ENCODE measurements at places on chromosomes 12 and 14.

- peak; percentile 57 for DNase-seq
Observed at GRCh38 chr12:76786986-76787385, 23.1 kb downstream of the ZDHHC17 start.

- no peak for DNase-seq
Observed at GRCh38 chr14:74667758-74668157, 45.1 kb downstream of the AREL1 start.

DNA sequence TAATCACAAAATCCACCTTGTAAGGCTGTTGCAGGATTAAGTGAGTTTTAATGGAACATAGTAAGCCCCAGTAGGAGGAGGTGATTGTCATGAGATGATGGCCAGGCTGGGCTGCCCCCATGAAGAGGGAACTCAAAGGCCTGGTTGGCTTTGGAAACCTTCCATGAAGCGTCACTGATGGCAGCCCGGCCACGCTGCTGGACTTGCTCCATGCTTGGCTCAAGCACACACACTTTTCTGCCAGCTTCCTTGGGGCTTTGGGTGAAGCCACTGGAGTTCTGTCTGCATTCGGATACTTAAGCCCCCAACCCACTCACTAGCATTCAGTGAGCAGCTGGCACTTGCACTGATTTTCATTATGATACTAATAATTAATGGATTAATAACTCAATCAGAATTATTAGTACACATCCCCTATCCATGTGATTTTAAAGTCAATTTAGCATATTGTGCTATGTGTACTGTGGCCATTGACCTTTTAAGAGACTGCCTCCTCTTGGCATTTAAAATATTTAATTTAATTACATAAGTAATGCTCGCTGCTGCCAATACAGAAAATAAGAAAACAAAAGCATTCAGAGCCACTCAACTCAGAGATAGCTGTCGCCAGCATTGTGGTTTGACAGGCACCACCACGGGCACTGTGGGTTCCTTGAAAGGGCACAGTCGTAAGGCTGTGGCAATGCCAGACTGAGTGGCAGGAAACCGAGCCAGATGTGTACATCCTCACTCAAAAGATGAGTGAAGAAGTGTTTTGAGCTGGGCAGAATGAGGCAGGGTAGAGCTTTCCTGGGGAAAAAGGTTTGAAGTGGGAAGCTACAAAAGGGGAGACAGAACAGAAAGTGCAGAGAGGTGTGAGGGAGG is 15.9 kb downstream of the KRT85 start:
- no peak for DNase-seq

- DNase-seq, result peak; percentile 70
Observed at GRCh38 chr12:28883406-28883997, 265.6 kb upstream of the FAR2 start.

- DNase-seq, result no peak
Observed at GRCh38 chr14:27056586-27056985, 458.8 kb upstream of the NOVA1 start.

DNA sequence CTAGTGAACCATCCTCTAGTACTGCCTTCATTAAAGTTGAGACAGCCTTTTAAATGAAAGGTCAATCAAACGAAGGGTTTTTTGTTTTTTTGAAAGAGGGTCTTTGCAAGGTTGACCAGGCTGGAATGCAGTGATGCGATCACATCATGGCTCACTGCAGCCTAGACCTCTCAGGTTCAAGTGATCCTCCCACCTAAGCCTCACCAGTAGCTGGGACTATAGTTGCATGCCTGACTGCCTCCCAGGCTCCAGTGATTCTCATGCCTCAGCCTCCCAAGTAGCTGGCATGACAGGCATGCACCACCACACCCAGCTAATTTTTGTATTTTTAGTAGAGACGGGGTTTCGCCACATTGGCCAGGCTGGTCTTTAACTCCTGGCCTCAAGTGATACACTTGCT is 114.6 kb upstream of the SINHCAF start:
- no peak for DNase-seq

DNA sequence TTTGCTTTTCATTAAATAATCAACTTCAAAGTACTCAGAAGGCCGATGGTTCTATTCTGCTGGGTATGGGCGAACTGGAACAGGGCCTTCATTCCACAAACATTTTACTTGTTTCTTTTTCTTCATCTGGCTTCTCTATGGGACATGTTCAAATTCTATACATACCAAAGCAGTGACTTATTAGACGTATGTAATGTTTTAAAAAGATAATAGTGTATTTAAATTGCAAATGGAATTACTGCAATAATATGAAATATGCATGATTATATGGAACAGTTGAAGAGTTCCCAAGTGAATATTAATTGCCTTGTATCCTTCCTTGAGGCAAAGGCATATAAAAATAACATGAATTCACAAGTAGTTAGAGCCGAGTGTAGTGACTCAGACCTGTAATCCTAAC is 75.5 kb downstream of the FAR2 start:
- no peak for DNase-seq

DNA sequence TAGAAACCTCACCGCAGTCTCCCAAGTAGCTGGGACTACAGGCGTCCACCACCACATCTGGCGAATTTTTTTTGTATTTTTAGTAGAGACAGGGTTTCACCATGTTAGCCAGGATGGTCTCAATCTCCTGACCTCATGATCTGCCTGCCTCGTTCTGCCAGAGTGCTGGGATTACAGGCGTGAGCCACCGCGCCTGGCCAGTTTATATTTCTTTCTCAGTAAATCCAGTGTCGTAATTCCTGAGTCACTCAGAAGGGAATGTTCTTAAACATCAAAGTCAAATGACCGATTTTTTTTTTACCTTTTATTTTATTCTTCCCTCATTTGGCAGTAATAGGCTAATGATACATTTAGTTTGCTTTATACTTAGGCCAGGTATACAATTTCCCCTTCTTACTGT is 80.5 kb downstream of the FBXO33 start:
- no peak for DNase-seq

GRCh38 chr12:105573574-105573973 is 243.1 kb downstream of the C12orf75 start:
- no peak for DNase-seq

DNA sequence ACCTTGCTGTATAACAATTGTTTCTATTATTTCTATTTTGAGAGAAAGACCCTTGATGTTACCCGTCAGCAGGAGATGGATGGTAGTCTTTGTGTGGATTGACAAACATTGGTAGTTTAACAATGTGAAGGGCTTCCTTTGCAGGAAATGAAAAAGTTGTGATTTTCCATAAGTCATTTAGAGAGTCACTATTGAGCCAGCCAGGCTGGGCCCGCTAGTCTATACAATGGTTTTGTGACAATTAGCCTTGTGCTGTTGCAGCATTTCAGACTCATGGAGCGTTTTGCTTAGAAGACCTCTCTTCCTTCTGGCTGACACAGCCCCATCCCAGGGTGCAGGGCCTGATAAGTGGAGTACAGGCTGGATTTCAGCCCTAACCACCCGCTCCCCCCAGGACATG is 18.3 kb upstream of the SLC38A2 start:
- no peak for DNase-seq

GRCh38 chr12:117685110-117685926 is 283.5 kb downstream of the KSR2 start:
- no peak for DNase-seq

- DNase-seq, result peak; percentile 27
Observed at GRCh38 chr14:68977718-68978171, 1.4 kb downstream of the ACTN1 start.

GRCh38 chr12:80763874-80764273 is 47.2 kb downstream of the MYF5 start:
- peak; percentile 48 for DNase-seq

GRCh38 chr12:69404851-69405565 is 45.5 kb downstream of the YEATS4 start:
- no peak for DNase-seq

DNA sequence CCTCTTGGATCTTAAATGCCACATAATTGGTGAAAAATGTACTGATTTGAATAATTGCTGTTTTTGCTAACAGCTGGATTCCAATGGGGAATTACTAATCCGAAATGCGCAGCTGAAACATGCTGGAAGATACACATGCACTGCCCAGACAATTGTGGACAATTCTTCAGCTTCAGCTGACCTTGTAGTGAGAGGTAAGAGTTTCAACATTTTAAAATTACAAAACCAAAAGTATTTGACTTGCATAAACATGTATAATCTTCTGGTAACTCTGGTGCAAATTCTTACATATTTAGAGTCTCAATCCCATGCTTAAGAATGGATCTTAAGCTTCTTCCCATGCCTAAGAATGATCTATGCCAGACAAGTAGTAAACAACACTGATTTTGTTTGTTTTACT is 229.1 kb upstream of the PDZRN4 start:
- no peak for DNase-seq

DNA sequence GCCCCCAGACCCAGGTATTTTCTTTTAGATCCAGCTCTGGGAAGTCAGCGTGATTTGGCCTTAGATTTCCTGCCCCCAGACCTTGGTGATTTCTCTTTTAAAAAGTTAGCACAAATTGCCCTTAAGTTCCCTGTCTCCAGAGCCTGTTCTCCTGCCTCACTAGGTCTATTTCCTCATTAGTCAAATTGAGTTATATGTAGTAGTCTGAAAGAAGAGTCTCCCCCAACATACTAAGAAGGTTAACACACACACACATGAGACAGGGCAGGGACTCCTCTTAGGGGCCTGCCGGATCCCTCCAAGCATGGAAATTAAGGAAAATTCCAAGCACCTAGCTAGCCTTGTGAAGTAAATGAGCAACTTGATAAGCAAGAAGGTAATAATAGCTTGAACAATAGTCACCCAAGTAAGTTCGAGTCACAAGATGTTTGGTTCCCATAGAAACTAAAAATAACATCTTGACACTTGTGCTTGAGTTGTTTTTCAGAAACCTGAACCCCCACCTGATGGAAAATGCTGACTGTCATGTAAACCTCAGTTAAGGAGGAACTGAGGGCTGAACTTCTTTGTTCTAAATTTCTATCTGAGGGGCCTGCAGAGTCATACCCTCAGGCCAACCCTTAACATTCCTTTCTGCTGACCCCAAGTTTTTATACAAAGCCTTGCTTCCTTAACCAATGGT is 51.6 kb downstream of the CAND1 start:
- DNase-seq, result no peak

- no peak for DNase-seq
Observed at GRCh38 chr14:32825058-32825457, 113.6 kb upstream of the NPAS3 start.

DNA sequence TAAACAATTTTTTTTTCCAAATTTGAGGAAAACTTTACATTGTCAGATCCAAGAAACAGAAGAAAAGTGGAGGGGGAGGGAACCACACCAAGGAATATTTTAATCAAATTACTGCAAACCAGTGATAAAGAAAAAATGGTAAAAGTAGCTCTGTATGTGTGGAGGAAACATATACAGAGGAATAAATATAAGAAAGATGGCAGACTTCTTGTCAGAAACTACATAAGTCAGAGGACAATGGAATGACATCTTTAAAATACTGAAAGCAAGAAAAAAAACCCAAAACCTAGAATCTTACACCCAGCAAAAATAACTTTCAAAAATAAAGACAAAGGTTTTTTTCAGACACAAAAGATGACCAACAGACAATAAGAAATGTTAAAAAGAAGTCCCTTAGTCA is 10.2 kb upstream of the LLPH start:
- peak; percentile 20 for DNase-seq

- DNase-seq, result no peak
Observed at GRCh38 chr14:34007902-34008301, 57.0 kb upstream of the EGLN3 start.

DNA sequence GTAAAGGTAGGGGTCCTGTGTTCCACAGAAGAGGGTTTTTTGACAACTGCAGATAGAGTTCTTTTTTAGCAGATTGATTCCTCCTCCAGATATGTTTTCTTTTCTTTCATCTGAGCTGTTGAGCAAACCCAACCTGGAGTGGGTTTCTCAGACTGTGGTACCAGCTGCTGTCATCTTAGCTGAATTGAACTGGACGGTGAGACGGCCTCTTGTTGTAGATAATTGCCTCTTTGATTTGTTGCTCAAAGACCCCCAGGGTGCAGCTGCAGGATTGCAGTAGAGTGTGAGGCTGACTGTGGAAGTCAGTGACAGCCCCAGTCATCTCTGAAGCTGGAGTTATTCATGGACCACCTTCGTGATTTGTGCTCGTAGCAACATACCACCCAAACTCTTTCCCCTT is 317.7 kb downstream of the AACS start:
- no peak for DNase-seq

Data from hematopoietic multipotent progenitor cell treated with erythropoietin and hydrocortisone succinate and interleukin-3 and kit ligand, for 8 days (in vitro differentiated cells).